Nephron progenitor cell (in vitro differentiated cells): ENCODE measurements at places on chromosomes 11 and 22.

- no peak for DNase-seq
Observed at GRCh38 chr11:125313271-125314219, 149.0 kb downstream of the PKNOX2 start.

GRCh38 chr11:19827399-19828135 lies 114.9 kb downstream of the NAV2 start:
- DNase-seq: no peak

DNA sequence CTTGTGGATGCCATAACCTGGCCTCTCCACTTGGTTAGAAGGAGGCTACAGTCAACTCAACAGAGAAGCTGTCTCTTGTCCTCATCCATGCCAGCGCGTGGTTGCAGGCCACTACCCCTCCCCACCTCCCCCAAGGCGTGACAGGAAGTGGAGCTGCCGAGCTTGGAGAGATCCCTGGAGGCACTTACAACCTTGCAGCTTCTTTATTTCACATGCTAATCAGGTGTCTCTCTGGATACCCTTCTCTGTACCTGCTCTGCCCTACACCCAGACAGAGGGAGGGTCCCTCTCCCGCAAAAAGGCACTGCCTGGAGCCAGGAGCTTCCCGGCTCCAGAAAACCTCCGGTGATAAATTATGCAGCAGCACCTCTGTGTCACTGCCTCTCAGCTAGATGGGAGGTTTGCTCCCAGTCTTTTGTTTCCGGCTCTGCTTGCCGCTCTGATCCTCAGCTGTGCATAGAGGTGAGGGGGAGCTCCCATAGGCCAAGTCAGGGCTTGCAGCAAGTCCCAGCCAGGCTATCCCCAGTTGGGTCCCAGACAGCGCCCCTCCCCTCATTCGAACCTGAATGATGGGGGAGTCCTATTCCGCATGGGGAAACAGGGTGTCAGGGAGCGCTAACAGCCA lies 5.7 kb downstream of the LRP4 start:
- DNase-seq: peak; percentile 65

DNA sequence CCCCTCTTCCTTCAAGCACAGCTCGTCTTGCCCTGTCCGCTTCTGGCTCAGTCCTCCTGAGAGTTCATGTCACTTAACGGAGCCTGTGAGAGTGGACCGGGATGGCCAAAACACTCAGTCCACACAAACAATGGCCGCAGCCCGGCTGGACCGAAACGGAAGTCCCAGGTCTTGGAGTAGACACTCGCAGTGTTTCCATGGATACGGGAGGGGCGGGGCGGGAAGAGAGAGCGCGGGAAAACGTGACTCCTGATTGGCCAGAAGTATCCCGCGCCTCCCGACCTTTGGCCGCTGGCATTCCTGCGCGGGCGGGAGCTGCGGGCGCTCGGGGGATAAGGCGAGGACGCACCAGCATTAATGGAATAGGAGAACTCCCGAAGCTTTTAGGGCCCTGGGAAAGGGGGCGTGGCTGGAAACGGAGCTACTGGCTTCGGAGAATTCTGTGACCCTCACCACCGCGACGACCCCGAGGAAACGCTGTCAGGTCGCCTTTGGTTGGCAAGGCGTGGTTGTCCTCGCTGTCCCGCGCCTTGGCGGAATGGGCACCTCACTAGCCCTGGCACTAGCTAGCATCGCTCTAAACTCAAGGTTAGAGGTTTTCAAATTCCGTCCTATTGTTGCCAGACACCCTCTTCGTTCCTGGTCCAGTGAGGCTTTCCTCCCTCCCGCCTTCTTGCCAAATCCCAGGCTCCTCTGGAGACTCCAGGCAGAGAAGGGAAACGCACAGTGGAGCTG lies at the start of the genes NLRP14 and ZNF214:
TSS of gene NLRP14 (plus strand) at position 297 of the 735 bp plus-strand sequence. CDS start 18,108 bp downstream, outside the sequence.
TSS of gene ZNF214 (minus strand) at position 164 of the 735 bp plus-strand sequence. CDS start 17,511 bp downstream, outside the sequence.
- peak; percentile 91 for DNase-seq

- no peak for DNase-seq
Observed at GRCh38 chr11:1358286-1358685, 31.4 kb upstream of the BRSK2 start.

GRCh38 chr11:77109236-77110019 lies 6.8 kb downstream of the OMP start:
- DNase-seq: no peak

DNA sequence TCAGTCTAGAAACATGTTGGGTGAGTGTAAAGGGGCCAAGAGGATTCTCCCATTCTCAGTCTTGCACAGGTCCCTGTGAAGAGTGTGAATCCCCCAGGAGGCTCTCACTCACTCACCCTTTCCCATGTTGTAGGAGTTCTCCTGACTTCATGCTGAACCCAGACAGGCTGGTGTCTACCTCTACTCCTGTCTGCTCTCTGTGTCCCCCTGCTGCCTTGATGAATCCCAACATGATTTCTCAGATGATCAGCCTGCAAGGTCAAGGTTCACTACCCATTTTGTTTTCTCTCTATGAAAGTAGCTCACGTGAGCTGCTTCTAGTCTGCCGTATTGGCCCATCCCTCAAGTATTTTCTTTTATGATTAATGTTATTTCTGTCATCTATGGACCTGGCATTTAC lies 500.6 kb downstream of the ETS1 start:
- DNase-seq: no peak

DNA sequence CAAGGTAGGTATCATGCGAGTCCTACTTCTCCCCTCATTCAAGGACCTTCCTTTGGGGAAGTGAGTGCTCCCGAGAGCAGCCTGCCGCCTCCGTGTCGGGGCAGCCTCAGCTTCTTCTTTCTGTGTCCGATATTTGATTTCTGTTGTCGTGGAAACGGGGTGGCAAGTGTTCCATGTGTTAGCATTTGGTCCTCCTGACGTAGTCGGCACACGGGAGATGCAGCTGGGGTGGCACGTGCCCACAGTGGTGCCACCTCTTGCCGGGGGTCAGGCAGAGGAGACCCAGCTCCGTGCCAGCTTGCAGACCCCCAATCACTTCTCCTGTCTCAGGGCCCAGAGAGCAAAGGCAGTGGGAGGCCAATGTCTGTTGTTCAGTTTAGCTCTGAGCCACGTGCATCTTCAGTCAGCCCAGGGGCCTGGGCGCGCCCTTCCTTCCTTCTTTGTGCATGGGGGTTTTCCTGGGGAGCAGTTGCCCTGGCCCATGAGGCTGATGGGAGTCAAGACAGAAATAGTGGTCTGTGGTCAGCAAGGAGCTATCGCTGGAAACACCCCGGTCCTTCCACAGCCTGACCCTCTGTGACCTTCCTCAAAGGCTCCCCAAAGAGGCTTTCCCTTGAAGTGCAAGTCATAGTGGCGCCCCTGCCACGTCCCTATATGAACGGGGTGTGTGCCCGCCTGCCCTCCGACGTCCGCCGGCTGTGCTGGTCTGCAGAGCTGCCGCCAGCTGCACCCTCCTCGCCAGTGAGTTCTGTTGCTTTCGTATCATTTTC lies 44.5 kb downstream of the PARVB start:
- no peak for DNase-seq

GRCh38 chr11:133198438-133198837 lies 333.9 kb downstream of the OPCML start:
- no peak for DNase-seq

DNA sequence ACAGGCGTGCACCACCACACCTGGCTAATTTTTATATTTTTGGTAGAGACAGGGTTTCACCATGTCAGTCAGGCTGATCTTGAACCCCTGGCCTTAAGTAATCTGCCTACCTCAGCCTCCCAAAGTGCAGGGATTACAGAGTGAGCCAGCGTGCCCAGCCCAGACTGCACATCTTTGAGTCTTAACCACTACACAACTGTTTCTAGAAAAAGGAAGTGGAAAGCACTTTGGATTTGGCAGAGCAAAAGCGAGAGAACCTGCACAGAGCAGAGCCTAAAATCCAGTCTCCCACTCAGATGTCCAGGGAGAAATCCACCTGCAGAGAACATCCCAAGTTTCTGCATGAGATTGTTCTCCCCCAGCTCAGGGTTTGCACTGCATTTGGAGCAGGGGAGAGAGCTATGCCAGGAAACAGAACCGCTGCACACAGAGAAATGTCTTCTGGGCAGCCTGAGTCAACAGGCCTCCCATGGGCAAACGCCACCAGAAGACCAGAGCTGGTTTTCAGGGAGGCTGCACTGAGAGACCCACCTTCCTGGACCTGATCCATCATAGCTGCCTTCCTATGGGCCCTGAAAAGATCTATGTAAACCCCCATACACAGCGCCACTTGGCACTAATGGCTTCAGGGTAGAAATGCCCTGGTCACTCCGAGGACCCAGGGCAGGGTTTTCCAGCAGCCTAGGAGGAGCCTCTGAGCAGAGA lies 54.0 kb downstream of the RPUSD4 start:
- DNase-seq: no peak

GRCh38 chr11:40280159-40281051 lies 1179.0 kb downstream of the LRRC4C start:
- no peak for DNase-seq

- peak; percentile 27 for DNase-seq
Observed at GRCh38 chr11:6737872-6738466, 33.8 kb downstream of the OR2AG2 start.

DNA sequence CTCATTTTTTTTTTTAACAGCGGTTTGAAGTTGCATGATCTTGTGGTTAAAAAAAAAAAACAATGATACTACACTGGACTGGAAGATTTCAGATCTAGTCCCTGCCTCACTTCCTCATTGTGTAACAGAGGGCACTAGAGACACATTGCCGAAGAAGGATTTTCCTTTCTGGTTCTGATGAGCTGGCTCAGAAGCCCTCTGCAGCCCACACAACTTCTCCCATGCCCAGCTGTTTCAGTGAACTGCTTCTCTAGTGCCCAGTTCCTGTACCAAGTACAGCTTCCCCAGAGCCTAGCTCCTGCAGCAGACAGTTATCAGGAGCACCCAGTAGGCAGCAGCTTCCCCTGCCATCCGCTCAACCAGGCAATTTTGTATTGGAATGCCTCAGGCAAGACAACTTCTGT lies 29.5 kb upstream of the ANO5 start:
- no peak for DNase-seq

GRCh38 chr22:40466976-40467375 lies 96.6 kb downstream of the SGSM3 start:
- no peak for DNase-seq

DNA sequence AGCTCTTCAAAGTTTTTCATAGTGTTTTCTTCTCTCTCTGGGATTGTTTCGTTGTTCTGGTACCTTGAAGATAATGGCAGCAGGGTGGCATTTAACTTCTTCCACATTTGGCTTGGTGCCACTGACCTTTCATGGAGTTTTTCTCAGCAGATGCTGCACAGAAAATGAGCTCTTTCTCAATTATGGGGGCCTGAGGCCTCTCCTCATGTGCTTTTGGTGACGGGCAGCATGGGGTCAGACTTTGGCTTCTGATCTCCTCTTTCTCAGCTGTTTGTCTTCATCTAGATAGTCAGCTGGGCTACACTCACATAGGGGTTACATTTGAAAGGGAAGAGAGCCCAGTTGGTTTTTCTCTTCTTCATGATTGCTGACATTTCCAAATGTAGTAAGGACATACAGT lies 76.3 kb downstream of the FAT3 start:
- no peak for DNase-seq

DNA sequence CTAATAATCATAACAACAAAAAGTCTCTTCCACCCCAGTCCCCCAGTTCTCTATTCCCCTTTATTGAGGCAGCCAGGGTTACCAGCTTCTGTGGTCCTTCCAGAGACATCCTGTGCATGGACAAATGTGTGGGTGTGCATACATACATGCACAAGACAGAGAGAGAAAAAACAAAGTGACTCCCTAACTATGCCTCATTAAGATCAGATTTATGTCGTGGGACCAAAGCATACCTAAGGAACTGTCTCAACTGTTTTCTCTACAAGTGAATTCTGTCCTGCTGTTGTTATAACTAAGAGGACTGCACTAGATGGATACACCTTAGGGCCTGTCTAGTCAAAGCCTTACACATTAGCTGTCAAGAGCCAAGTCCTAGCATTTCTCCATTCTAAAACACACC lies 106.7 kb downstream of the MRTFA start:
- DNase-seq: no peak

- no peak for DNase-seq
Observed at GRCh38 chr11:28657378-28658030, 549.3 kb downstream of the METTL15 start.

GRCh38 chr11:81990659-81991443 lies 742.8 kb downstream of the FAM181B start:
- no peak for DNase-seq

- DNase-seq: no peak
Observed at GRCh38 chr11:86632499-86633269, 39.7 kb downstream of the ME3 start.

GRCh38 chr11:111395081-111395480 lies 16.0 kb upstream of the POU2AF1 start:
- DNase-seq: no peak

DNA sequence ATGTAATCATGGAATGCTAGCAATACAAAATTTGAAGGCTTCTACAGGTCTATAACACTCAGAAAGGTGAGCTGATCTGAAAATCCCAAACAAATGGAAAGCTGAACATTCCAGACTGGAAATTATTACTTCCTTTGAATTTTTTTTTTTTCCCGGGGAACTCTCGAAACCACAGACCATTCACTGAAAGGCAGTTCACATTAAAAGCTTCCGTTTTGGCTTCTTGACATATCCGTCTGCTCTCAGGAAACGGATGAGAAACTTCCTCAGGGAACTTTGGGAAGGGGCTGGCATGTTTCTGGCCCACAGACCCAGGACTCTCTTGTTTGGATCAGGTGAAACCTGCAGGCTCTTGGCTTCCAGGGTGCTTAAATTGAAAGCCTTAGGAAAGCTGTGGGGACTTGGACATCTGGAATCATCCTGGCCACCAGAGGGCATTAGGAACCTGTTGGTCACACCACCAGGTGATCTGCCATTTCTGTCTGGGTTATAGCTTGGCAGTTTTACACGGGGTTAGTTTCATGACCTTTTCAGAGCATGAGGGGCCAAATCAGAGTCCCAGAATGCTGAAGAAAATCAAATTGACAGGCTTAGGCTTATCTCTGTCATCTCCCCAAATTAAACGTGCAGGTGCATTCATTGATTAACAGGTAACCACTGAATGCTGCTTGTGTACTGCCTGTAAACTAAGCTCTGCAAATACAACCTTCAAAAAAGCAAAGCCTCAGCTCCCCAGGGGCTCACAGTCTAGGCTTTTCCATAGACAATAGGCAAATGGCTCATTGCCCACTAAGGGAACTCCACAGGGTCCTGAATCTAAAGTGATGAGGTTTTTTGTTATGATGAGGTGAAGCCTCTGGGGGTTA lies 22.7 kb upstream of the GRAMD1B start:
- DNase-seq: peak; percentile 62

- no peak for DNase-seq
Observed at GRCh38 chr11:67601098-67601497, 5.6 kb upstream of the NDUFV1 start.

DNA sequence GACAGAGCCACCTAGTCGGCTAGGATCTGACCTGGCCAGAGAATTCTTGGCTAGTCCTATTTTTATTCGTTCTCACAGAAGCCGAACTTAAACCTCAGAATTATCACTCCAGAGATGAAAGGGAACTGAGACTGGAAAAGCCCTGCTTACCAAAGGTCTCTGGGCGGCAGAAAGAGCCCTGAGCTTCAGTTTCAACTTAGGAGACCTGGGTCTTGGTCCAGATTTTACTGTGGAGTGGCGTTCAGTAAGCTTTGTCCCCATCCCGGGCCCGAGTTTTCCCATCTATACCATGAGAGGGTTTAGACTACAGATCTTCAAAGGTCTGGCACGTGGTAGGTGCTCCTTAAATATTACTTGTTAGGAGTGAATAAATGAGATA lies 516 bp downstream of the NEU3 start:
- DNase-seq: no peak
